ENCODE measurements at places on chromosomes 7 and 10.

DNA sequence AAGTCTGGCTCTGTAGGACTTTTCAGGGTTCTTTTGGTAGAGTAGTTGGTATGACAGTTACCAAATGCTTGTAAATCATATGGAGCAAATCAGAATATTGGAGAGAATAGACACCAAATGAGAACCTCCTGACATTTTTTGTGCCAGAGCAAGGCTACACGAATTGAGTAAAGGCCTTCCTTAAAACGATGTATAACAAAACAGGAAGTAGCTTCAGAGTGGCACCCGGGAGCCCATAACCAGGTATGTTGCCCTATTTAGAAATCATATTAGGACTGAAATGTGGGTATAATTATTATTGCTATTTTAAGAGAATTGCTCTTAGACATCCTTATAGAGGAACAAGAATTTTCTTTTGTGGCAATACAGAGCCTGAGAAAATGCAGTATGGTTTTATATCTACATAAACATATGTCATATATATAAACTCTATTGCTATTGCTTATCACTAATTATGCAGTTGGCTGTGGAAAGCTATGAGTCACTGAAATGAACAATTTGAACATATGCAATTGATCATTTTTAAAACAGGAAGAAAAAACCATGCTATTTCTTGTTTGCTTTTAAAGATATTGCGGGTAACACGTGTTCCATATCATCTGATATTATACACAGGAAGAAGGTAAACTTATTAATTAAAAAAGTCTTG, 197.4 kb upstream of the MTPN start:
- DNase-seq: no peak

GRCh38 chr7:4261601-4261960, 420.5 kb upstream of the FOXK1 start:
- no peak for DNase-seq

DNA sequence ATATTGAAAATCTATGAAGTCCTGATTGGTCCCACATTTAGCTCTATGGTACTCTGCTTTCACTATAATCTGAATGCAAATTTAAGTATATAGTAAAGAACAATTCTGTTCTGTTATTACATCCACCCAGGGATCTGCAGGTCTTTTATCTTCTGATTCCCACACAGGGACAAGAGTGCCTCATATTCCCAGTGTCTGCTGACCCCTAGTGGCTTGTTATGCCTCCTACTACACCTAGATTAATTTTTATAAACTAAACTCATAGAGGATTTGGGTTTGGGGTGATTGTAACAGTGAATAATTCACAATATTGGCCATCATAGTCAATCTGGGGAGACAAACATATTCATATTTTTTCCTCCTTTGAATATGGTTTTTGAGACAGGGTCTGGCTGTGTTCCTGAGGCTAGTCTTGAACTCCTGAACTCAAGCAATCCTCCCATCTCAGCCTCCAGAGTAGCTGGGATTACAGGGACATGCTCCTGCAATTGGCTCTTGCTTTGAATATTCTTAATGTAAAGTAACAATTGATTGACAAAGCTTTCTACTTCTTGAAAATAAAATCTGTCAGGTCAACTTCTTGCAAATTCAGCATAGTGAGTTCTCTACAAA, 282.1 kb downstream of the KCND2 start:
- no peak for DNase-seq

DNA sequence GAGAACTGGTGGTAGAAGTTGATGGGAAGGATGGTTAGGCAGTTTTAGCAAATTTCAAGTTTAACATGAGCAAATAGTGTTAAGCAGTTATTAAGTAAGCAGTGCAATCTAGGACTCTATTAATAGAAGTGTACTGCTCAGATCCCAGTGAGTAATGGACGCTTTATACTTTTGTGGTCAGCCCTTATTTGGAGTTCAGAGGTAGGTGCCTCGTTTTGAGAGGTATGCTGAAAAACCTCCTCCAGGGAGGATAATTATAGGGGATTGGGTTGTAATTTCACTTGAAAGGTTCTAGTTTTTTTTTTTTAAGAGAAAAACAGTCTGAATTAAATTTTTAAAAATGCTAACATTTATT, 33.5 kb upstream of the CCDC7 start:
- DNase-seq: no peak

GRCh38 chr7:148503900-148504487, 86.6 kb upstream of the C7orf33 start:
- DNase-seq: no peak

- DNase-seq: no peak
These were observed 59.1 kb downstream of the ARID5B start for GRCh38 chr10:61960396-61961120.

DNA sequence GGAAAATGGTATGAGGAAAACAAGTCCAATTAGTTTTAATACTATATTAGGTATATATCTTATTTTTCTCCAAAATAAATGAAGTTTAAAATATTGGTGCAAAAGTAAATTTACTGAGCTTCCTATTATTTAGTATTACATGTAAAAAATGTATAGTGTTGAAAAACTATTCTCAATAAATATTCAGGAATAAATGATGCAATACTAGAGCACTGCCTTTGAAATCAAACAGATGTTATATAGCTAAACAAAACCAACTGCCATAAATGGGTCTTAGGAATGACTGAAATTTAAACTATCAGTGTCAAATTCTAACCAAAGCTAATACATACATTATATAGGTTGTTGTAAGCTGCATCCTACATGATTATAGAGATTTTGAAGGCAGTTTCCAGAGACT, 1434.0 kb upstream of the LRRTM3 start:
- no peak for DNase-seq

DNA sequence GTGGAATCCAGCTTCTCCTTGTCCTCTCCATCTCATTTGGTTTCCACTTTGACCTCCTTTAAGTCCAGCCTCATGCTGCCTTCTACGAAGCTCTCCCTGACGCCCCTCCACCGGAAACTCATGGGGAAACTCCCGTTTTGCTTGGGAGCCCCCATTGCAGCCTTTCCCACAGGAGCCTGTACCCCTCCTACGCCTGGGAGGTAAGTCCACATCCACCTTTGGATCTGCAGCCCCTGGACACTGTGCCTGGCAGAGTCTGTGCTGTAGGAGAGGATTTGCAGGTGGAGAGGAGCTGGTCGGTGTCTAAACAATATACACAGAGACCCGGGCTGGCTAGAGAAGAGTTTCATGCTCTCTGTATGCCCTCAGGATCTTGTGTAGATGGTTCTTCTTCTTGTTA, 296.1 kb downstream of the GLRX3 start:
- no peak for DNase-seq
